ENCODE measurements at places on chromosomes 1 and 21.

GRCh38 chr1:181092883-181093458, 4.5 kb downstream of the IER5 start:
- DNase-seq: no peak

- peak; percentile 30 for DNase-seq
Observed at GRCh38 chr1:100896481-100896982, 642 bp downstream of the SLC30A7 start.

DNA sequence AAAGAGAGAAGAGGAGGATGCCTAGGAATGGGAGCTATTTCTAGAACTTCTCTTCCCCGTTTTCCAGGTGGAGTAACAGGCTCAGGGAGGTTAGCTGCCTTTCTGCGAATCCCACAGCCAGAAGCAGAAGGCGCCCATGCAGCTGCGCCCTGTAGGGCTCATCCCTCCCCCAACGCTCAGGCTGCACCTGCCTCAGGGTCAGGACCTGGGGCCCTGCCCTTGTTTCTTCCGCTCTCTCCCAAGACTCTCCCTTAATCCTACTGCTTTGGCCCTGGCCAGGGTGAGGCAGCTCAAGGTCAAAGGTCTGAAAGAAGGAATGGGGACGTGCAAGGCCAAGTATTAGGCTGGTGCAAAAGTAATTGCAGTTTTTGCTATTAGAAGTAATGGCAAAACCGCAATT, 30.5 kb upstream of the PADI2 start:
- DNase-seq: no peak

DNA sequence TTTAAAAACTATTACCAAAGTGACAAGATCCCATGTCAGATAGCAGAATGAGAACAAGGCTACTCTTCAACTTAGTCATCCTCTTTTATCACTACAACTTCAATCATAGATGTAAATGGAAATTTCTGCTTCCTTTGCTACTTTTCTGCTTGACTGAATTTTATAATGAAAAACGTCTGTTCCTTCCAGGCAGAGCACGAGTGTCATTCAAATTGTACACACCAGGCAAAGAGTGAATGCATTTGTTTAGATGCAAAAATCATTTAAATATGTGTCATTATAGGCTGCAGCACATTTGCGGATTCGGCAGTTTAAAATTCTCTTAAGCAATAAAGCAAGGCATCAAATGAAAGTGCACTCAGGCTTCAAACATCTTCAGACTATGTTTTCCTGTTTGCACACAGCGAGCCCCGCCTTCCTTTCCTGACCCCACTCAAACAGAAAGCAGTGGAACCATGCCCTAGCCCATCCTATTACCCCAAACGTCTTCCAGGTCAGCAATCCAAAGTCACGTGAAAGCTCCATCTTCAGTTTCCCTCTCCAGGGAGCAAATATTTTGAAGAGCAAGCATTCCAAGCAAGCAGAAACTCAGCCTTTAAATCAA, 99.6 kb downstream of the APP start:
- DNase-seq: no peak

DNA sequence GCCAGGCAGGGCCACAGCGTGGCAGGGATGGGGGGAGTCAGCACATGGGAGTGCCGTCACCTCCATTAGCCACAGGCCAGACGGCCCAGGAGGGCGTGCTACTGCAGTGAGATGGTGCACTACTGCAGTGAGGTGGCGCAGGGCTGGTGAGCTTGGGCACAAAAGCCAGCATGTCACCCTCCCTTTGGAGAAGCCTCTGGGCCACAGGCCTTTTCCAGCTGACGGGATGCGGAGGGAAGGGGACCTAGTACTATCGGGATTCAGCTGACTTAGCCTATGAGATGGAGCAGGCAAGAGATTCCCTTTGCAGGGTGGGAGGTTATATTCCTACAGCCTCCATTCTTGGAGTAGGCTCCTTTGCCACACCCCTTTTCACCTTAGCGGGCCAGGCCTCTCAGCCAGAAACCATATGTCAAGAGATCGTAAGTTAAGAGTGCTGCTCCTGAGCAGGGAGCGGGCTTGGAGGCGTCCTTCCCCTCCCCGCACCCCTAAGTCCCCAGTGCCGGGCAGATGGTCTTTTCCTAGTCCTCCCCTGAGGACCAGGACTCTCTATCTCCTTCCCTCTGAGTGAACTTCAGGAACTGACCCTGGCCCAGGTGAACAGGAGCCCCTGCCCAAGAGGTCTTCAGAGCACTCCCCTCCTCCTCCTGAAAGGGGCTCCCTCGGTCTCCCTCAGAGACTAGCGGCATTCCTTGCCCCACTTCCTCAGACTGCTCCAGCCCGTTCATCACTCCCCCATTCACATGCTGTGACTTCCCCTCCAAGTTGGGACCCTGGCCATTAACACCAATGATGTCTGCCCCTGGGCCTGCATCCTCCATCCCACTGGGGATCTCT, 8.2 kb downstream of the NES start:
- no peak for DNase-seq

- no peak for DNase-seq
Observed at GRCh38 chr21:43818685-43819084, 29.3 kb downstream of the RRP1 start.

DNA sequence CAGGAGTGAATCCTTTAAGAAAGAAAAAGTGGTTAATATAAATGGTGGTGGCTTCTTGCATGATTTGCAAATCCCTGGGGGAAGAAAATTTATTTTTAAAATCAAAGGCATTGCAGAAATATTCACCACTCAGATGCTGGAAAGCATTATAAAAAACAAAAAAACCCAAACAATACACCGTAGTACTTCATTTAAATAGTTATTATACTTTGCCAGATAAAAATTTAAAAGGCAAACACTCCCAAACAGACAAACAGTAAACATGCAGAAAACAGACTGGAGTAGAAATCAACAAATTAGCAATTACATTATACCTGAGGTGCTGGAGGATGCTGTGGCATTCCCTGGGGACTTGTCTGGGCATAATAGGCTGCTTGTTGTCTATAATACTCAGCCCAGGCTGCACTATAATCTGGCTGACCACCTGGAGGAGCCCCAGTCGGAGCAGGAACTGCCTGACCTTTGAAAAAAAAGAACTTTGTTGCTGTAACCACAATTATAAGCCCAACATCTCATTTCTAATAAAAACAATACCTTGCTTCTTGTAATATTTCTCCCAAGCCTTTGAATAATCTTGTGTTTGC, 29.9 kb downstream of the FUBP1 start:
- peak; percentile 16 for DNase-seq

DNA sequence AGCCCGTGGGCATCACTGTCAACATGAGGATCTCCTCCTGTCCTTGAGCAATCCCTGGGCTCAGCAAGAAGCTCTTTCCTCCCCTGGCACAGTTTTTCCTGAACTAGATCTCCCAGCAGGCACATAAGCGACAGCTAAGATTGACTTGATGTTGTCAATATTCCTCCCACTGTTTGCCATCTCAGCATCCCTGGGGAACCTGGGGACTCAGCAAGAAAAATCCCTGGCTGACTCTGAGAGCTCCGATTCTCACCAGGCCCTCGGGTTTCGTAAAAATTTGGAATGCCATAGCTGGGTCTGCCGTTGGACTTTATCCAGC, 687.2 kb downstream of the MATN1 start:
- no peak for DNase-seq

- no peak for DNase-seq
Observed at GRCh38 chr1:172154551-172154950, 265.9 kb upstream of the C1orf105 start.

GRCh38 chr1:51516649-51517158, 2.4 kb downstream of the EPS15 start:
- no peak for DNase-seq

DNA sequence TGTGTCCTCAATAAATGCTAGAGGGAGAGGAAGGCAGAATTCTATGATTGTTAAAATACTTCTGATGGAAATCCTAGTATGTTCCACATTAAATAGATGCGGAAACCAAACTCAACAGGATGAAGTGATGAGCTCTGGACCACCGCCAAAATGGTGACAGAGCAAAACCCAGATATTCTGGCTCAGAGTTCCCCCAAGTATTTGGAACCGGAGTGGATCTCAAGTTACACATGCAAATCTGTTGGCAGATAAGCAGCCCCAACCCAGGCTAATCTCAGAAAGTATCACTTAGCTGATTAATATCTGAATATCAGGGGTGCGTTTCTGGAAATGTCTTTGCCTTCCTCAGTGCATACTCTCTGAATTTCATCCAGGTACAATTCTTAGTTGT, 17.4 kb upstream of the GRHL3 start:
- no peak for DNase-seq

DNA sequence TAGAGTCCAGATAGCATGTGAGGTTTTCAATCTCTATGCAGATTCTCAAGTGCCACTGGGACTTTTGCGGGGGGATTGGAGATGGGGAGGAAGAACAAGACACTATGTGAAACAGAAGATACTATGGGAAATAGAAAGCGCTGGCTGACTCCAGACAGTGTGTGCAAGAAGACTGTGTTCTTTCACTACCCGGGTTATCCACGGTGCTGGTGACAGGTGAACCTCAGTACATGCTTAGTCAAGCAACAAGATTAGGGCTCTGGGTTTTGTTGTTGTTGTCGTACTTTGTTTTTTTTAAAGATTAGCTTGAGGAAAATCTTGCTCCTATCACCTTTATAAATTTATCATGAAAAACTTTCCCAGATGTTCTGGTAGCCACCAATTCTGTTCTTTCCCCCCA, 56.4 kb downstream of the SUSD4 start:
- no peak for DNase-seq

- DNase-seq: no peak
Observed at GRCh38 chr21:29174607-29175013, 44.2 kb downstream of the MAP3K7CL start.

- DNase-seq: no peak
Observed at GRCh38 chr1:7422966-7423365, 348.1 kb upstream of the VAMP3 start.

DNA sequence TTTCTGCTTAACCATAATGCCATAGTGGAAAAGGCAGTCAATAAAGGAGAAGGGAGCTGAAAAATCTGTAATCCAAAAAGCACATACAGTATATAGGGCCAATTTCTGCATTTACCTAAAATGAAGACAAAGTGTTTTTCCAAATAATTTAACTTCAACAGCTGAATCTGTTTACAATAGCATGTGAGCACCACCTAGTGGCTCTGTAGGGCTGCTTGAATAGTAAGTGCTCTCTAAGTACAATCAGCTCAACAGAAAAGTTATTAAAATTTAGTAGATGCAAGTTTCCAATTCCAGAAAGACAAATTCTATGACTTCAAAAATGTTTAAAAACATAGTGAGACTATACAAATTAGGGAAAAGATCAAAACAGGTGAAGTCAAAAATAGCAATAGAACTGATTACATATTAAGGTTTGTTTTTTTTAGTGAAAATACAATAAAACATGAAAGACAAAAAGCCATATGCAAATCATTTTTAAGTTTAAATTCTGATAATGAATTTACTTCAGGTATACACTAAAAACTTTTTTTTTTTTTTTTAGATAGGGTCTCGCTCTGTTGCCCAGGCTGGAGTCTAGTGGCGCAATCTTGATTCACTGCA, 220.0 kb downstream of the SETD4 start:
- peak; percentile 55 for DNase-seq

DNA sequence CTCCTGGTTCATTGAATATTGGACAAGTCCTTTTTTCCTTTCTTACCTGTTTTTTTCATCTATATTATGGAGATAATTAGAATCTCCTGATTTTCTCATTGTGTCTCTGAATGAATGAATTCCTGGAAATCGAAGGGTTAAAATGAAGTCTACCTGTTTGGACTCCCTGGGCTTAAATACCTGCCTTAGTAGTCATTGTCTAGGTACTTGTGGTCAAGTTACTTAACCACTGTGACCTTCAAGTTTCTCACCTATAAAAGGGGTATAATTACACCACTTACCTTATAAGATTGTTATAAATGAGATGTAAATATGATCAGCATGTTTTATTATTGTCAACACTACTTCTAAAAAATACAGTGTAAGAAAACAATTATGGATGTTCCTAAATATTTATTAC, 9.0 kb upstream of the TBX19 start:
- no peak for DNase-seq

- DNase-seq: no peak
Observed at GRCh38 chr1:168591066-168591465, 14.7 kb downstream of the XCL1 start.

- DNase-seq: no peak
Observed at GRCh38 chr1:53297195-53297594, 30.7 kb downstream of the LRP8 start.

GRCh38 chr1:147273409-147274336, 31.2 kb downstream of the CHD1L start:
- peak; percentile 71 for DNase-seq

- no peak for DNase-seq
Observed at GRCh38 chr1:53413175-53414001, 45.8 kb upstream of the DMRTB1 start.

DNA sequence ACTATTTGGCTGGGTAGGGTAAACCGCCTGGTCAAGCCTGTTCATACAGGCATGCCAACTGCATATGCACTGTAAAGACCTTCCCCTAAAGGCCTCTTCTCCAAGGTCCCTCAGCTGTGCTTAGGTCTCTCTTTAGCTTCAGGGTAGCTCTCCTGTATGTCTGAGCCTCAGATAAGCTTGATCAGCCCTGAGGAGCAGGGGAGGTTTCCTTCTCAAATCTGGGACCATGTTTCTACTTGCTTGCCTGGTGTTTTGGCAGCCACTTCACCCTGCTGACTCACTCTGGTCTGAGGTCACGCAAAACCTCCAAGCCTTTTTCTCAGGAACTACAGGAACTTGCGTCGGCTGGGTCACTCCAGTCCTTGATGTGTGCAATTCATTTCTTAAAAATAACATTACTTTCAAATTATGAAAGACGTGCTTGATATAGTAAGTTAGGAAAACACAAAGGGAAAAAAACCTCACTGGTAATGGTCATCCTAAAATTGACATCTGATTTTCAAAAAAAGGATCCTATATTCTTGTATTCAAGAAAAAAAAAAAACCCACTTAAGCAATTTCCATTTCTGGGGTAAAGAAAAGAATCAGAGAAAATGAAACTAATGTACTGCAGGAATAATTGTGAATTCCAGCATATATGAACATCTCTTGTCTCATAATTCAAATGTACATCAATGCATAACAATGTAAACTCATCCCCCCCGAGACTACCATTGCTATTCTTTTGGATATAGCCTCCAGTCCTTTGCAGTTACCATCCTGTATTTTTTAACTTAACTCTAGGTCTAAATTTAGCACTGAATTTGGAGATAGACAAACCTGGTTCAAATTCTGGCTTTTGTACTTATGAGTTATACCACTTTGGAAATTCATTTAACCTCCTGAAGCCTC, 24.8 kb upstream of the RNF19B start:
- DNase-seq: peak; percentile 90

DNA sequence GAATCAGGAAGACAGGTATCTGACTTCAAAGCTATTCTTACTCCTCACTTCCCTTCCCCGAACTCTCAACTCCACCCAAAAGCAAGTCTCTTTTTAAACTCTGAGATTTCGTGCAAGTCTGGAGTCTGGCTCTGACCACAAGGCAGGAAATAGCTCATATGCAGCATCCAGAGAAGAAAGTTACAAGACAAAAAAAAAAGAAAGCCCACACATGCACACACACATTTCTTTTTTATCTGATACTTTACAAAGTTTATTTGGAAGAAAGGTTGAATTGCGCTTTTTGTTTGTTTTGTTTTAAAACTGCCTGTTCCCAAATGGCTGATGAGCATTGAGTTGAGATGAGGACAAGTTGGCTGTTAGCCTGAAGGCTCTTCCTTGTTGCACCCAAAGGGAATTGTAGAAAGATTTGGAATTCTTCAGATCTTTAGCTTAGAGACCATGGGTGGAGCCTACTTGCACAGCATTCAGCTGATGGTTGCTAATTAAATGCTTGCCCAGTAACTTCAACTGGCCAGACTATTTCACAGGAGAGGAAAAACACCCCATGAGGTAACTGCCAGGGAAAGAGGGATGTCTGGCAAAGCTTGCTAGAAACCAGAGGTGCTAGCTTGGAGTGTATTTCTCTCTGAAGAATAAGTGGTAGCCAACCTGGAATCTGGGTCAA, 490.3 kb downstream of the TTLL7 start:
- no peak for DNase-seq
